ENCODE measurements at places on chromosomes 2 and 18. TPM values are rescaled to one million over a fixed set of nuclear protein-coding genes. Genes with fewer than 3 reads are reported as not detected.

The EFR3B gene
- total RNA-seq: 12.8 TPM

The FSHR gene
- 0.07 TPM for total RNA-seq

The CUL3 gene
- 56.7 TPM for total RNA-seq

The ADGRF3 gene
- not detected for total RNA-seq

The SGPP2 gene
- 0.33 TPM for total RNA-seq

The KIF3C gene
- total RNA-seq: 52.5 TPM

The SATB2 gene
- 3.7 TPM for total RNA-seq

The OXER1 gene
- total RNA-seq: not detected

The AGXT gene
- total RNA-seq: not detected

The SCN3A gene
- not detected for total RNA-seq

The DCC gene
- total RNA-seq: not detected

The ABCG8 gene
- not detected for total RNA-seq

The ALLC gene
- not detected for total RNA-seq

The CHRND gene
- total RNA-seq: not detected

The KCNG3 gene
- 0.62 TPM for total RNA-seq

The RNPEPL1 gene
- total RNA-seq: 39.4 TPM

The CYP20A1 gene
- 7.7 TPM for total RNA-seq

The AQP4 gene
- total RNA-seq: not detected

The DYNAP gene
- total RNA-seq: not detected

The PLB1 gene
- total RNA-seq: 2.6 TPM
